ENCODE measurements at places on chromosomes 3 and 15.

DNA sequence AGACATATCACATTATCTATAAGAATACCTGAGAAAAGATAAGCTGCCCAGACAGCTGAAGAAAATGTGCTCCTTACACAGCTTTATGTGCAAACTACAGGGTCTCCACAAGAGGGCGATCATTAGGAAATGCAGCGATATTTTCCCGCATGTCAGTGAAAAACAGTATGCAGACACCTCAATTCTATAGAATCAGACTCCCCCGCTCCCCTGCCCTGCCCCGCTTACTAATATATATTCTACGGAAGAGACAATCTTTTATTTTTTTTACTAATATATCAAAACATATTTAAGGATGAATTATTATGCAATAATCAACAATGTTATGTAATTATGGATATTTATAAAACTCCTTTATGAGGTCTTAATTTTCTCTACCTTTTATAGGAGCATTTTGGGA is 681.3 kb downstream of the ROBO1 start:
- peak; percentile 55 for DNase-seq

DNA sequence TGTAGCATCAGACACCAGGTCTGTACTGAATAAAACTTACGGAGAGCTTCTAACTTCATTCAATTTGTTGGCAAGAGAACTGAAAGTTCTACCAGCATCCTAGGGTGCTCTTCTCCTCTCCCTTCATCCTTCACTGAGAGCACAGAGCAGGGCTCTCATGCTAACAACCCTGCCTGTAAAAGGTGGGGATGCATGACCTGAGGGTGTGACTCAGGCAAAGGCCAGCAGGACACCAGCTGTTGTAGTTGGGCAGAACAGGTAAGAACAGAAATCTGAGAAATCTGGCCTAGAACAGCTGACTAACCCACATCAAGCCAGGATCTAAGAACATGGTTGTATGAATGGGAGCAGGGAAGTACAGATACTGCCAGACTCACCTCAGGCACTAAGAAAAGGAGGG is 64.2 kb downstream of the MYLK start:
- no peak for DNase-seq

DNA sequence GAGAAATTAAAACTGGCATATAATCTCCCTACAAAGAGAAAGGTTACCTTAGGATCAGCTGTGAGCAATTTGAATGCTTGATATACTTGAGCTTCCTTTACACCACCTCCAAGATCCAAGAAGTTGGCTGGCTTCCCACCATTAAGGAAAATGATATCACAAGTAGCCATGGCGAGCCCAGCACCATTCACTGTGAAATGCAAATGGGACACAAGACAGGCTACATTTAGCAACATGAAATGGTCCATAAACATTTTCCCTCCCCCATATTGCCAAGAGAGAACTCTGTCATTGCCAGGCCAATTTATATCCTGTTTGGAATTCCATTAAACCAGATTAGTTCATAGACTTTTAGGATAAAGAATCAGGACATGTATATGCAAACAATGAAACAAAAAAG is 158.7 kb downstream of the SUCLG2 start:
- DNase-seq: no peak

DNA sequence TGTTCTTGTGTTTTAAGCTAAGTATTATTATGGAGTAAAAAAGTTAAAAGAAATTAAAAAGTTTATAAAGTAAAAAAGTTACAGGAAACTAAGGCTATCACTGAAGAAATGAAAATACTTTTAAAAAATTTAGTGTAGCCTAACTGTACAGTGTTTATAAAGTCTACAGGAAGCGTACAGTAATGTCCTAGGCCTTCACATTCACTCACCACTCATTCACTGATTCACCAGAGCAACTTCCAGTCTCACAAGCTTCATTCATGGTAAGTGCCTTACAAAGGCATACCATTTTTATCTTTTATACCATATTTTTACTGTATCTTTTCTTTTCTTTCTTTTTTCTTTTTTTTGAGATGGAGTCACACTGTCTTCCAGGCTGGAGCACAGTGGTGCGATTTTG is 40.7 kb upstream of the SCN5A start:
- no peak for DNase-seq

- DNase-seq: peak; percentile 53
Measured at GRCh38 chr3:69671082-69671952, 67.9 kb upstream of the MITF start.

GRCh38 chr3:115099986-115100571 is 47.0 kb downstream of the ZBTB20 start:
- peak; percentile 17 for DNase-seq

GRCh38 chr3:191797271-191797670 is 336.3 kb downstream of the PYDC2 start:
- DNase-seq: no peak

DNA sequence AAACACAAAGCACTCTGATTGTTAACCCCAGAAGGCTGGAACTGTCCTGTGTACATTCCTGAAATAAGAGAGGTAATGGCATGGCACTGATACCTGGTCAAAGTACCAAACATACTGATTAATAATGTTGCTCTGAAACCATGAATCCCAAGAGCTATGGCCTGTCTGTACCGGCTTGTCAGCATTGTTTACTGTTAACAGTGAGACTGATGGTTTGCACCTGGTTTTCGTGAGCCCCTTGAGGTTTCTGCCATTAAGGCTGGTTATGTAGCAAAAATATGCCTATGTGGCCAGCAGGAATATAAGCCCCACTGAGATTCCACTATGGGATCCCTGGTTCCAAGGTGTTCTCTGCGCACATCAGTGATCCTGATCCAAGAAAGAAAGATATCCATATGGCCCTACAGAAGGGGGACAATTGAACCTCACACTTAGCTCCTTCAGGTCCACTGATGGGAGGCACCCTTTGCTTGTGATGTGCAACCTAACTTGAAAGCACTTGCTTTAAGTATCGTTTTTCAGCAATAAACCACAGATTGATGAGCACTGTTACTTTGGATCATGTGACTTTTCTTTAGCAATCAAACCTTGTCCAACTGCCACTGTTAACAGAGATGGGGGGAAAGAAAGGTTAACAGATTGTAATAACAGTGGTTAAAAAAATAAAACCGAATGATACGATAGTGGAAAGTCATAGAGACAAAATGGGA is 65.2 kb downstream of the TBL1XR1 start:
- DNase-seq: no peak

DNA sequence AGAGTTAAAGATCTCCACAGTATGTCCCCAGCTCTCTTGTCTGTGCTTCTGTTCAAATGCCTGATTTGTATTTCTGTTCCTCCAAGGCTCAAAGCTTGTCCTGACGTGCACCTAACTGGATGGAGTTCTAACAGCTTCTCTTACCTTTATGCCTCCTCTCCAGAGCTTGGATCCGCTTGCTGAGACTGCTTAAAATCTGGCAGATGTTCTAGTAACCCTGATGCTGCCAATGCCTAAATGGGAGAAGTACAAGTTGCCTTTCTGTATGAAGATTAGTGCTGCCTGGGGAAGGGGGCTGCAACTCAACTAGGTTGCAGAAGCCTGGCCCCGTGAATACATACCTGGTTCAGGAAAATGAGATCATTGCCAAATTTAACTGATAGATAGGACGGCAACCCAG is 354.5 kb upstream of the KCNMB2 start:
- no peak for DNase-seq

GRCh38 chr3:100893590-100893989 is 99.6 kb downstream of the ABI3BP start:
- peak; percentile 57 for DNase-seq

DNA sequence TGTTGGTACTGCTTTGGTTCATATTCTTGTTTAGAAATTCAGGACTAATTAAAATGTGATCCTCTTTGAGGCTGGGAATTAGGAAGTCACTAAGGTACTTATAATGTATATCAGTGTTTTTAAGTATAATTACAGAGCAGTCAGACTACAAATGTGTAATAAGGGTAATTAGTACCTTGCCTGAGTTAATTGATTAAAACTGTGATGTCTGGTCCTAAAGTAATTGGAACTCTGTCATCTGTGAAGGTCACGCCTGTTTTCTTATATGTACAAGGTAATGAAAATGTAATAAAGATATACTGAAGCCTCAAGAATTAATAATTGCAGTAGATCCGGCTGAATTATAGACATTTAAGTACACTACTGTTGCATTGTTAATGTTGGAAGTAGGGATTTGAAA is 32.8 kb downstream of the RIOX2 start:
- DNase-seq: no peak

DNA sequence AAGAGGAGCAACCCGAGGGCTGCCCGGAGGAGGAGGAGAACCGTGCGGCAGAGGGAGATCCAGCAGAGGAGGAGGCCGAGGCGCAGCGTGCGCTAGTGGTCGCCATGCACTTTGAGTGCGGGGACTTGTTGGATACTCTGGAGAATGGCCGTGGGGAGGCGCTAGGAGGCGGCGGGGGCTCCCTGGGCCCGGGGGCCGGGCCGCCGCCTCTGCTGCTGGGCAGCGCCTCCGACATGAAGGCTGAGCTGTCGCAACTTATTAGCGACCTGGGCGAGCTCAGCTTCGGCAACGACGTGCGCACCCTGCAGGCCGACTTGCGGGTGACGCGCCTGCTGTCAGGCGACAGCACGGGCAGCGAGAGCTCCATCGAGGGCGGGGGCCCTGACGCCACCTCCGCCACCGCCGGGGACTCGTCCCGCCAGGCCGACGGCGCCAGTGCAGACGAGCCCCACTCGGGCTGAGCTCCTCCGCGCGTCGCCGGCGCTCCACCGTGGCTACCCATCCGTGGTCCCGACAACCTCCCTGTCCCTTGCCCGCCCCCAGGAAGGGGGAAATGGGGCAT is 2.0 kb downstream of the FAM43A start:
- peak; percentile 64 for DNase-seq

- no peak for DNase-seq
Measured at GRCh38 chr15:98730860-98731711, 82.7 kb downstream of the IGF1R start.

- DNase-seq: no peak
Measured at GRCh38 chr3:186871403-186871924, 29.0 kb downstream of the ADIPOQ start.

GRCh38 chr15:77053709-77054108 is 17.2 kb downstream of the TSPAN3 start:
- DNase-seq: no peak

GRCh38 chr3:133112666-133113065 is 74.5 kb downstream of the TMEM108 start:
- DNase-seq: no peak

- DNase-seq: peak; percentile 53
Measured at GRCh38 chr15:51736751-51737521, 519 bp downstream of the LYSMD2 start.

GRCh38 chr3:128787256-128788253 is 61.6 kb downstream of the RAB7A start:
- DNase-seq: no peak

DNA sequence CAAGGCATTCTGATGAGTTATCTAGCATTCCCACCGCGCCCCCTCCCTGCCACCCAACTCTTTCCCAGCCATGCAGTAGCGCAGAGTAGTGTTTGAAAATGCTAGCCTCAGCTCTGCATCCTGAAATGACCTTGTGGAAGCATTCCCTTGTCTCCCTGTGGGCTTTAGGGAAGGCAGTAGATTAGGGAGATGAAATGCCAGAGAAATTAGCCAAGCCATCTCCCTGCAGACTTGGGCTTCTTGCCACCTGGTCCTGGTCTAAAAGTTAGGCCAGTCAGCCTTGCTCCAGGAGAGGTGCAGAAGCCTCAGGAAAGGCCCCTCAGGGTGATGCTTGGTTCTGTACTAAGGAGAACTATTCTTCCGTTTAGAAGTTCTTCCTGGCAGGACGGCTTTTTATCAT is 231.2 kb downstream of the CACNA2D3 start:
- DNase-seq: no peak

DNA sequence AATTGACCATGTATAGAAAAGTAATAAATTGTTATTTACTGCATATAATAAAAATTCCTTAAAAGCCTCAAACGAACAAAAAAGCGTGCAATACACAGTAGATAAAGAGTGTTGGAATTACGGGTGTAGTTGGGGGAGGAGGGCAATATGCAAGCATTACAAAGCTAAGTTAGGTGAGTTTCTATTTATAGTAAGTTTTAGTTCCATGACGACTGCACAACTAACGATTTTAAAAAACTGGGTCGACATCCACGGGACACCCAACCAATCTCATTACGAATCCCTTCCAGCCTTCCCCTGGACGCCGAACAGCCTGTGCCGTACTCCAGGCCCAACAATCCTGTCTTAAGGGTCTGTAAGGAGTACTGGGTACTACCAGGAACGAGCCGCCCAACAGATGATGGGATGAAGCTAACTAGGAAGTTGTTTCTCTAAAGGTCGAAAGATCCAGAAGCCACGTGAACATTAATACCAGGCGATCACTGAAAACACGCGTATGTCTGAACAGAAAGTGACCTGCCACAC is 677 bp downstream of the POLQ start:
- peak; percentile 27 for DNase-seq

DNA sequence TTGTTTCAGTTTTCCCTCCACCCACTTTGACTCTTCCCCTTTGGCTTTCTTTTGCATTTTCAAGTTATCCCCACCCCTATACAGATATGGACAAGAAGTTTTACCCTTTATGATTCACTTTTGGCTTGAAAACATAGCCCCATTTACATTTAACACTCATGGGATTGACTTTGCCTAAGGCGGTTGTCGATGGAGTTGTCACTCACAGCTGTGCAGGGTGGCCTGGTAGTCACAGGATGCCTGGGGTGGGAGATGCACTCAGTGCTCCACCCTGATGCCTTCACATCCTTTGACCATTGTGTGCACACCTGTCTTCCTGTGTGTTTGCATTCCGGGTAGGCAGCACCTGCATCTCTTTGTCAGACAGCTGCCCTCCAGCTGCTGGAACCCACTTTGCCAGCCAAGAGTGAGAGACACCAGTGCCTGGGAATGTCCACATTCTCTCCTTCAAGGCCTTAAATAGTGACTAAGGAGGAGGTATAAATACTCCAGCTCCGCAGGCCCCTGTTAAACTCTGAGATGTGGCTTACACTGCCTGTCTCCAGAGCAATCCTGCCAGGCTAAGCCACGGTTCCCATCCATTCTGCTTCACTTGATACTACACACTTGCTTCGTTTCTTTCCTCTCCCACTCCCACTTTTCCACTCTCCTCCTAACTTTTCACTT is 191.5 kb upstream of the SLC24A5 start:
- DNase-seq: no peak

GRCh38 chr3:37770336-37770735 is 91.3 kb upstream of the CTDSPL start:
- DNase-seq: no peak

GRCh38 chr15:60972301-60972700 is 256.8 kb downstream of the RORA start:
- peak; percentile 60 for DNase-seq

DNA sequence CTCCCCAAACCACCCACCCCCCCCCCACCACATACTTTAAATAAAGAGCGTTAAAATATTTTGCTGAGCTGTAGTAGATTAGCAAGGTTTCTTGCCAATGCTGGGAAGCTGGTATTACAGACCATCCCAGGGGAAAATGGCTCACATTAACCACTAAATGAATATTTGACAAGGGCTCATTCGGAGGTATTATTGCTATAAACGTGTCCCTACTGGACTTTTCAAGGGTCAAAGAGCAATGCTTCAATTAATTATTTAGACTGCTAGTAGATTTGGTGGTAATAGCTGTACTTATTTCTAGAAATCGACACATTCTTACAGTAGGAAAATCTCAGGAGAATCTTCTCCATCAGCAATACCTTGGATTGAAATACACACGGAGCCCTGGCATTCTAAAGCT is 5.2 kb downstream of the SOX2 start:
- no peak for DNase-seq

Measured in AG20443 (cell line).